ENCODE measurements at places on chromosomes 13 and 19.

DNA sequence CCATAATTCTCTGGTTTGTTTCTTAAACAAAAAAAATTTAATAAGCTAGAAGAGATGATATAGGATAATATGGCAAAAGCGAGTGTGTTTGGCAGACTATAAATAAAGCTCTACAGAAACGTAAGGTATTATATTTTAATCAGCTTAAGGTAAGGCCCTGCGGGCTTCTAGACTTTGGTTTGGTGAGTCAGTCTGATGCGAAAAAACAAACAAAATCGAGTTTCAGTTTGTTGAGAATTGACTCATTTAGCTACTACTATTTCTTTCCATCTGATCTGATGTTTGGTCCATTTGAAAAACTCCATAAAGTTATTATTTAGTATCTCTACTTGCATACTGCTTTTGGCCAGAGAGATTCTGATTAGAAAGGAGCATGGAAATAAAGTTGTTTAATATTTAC is 138.0 kb downstream of the MIPEP start:
- DNase-seq: no peak

DNA sequence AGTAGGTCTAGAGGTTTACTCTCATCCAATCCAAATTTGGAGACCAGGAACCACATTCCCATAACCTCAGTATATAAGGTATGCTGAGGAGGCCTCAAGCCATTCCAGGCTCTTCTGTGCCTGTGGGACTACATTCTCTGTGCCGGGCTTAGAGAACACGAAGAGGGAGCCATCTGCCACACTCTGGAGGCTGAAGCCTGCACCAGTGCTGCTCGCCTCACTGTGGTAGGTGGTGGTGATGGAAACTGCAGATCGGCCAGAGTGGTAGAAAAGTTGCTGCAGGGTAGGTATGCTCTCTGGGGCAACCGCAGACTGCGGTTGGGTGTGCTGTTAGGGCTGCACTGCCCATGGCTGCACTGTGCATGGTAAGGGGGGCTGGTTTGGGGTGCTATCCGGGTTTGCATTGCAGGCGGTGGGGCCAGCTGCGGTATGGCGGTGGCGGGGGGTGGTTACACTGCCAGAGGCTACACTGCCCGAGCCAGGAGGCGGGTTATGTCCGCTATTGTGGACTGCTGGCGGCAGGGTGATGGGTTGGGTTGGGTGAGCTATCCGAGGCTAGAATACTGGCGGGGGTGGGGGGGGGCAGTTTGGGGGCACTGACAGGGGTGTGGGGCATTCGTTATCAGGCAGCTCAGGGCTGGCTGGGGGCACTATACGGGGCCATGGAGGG is 145.0 kb downstream of the TNFRSF19 start:
- no peak for DNase-seq

DNA sequence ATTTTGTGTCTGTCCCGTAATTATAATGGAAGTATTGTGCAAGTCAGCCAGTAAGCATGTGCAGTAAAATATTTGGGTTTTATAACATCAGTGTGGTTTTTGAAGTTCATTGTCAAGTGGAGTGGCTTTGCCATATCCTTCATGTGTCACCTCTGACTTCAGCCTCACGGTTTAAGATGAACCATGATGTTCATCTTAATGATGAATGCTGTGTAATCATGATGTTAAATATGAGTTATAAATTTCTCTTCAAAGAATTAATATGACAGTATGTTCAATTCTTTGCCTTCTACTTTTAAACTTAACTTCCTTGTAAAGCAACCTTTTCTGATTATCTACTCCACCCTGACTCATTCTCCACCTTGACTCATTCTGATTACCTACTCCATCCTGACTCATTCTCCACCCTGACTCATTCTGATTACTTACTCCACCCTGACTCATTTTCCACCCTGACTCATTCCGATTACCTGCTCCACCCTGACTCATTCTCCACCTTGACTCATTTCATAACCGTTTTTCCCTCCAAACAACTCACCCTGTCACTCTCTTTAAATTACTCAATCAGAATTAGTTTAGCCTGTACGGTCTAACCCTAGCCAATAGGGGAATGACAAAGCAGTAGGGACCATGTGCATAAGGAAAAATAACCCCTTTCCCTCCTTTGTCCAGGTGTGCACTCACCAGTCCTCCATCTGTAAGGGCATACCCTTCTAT is 50.3 kb upstream of the ANKRD10 start:
- no peak for DNase-seq

DNA sequence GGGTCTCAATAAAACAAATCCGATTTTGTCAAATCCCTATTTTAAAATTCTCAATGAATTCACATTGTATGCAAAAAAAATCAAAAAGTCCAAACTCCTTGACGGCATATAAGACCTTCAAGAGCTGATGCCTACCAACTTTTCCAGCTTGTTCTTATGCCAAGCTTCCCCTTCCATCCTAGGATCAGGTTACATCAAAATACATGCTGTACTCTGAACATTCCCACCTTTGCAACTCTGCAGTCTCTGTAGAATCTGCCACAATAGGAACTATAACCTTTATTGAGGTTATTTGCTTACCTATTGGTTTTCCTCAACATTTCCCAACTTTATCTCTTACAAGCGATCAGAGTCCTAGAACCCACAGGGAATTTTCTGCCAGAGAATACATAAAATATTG is 7.9 kb downstream of the KBTBD7 start:
- no peak for DNase-seq

- no peak for DNase-seq
These were observed 60.7 kb downstream of the MCF2L start for GRCh38 chr13:113029487-113030258.

- DNase-seq: no peak
These were observed 17.1 kb downstream of the CHERP start for GRCh38 chr19:16524991-16525734.

DNA sequence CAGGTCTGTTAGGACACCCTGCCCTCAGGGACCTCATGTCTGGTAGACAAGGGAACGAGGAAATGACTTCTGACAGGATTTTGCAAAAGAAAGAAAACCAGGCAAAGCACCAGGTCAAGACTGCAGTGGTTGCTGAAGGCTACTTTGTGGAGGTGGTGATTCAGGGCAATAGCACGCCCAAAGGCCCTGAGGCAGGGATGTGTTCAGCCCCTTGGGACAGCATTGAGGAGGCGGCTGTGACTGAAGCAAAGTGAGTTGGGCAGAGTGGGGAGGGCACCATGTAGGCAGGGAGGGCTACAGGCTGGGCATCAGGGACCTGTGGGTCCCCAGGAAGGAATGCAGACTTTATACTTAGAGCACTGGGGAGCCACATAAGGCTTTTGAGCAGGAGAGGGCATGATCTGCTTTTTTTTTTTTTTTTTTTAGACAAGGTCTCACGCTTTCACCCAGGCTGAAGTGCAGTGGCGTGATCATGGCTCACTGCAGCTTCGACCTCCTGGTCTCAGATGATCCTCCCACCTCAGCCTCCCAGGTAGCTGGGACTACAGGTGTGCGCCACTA is 10.8 kb upstream of the HOMER3 start:
- DNase-seq: no peak

GRCh38 chr19:50861496-50862286 is 7.0 kb downstream of the KLK3 start:
- DNase-seq: no peak

DNA sequence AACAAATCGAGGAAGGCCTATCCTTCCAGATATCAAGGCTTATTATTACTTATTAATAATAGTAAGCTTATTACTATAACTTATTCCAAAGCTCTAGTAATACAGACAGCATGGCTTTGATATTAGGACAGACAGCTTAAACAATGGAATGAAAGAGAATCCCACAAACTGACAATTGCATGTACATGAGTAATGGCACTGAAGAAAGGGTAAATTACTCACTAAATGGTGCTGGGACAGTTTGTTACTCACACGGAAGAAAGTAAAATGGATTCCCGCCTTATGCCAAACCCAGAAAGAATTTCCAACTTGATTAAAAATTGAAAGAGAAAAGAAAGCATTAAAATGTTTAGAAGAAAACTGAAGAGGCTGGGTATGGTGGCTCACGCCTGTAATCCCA is 60.3 kb downstream of the MIPEP start:
- DNase-seq: no peak

GRCh38 chr13:112113851-112114250 is 46.9 kb downstream of the SOX1 start:
- DNase-seq: no peak

GRCh38 chr19:1154731-1155351 is 19.2 kb downstream of the SBNO2 start:
- no peak for DNase-seq

DNA sequence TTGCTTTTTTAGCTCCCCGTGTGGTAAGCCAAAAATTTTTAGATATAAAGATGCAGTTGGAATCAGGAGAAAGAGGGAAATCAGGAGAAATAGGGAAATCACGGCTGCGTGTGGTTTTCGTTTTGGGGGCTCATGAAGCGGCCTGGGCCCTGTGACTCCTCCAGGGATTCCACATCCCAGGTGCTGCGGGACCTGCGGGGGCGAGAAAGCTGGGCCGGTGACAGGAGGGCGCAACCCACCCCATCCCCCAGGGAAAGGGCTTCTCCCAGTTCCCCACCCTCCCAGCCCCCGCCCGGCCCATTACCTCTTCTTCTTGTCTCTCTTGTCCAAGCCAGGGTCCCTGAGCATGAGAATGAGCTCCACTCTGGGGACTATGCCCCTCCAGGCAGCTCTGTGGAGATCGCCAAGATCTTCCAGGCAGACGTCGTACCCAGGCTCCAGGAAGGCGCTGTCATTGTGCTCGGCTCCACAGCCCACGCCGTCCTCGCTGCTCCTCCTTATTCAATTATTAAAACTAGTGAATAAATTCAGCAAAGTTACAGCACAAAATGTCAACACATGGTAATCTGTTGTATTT is 111.0 kb downstream of the MRPL57 start:
- DNase-seq: no peak

GRCh38 chr13:42984026-42984425 is 8.0 kb downstream of the EPSTI1 start:
- no peak for DNase-seq

GRCh38 chr13:29991343-29991742 is 140.9 kb upstream of the UBL3 start:
- no peak for DNase-seq

DNA sequence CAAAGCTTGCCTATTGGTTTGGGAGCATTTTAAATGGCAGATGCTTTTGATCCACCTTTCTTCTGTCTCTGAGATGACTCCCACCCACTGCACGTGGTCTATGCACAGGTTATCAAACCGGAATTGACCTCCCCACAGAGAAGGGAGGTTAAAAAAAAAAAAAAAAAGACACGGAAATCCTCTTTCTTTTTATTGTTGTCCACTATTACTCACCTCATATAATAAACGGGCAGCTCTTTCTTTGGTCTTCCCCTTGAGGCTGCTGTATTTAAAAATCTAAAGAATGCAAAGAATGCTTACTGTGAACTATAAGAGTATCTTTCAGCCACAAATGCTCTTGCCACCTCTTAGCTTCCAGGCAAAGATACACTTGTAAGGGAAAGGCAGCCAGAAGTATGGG is 329.7 kb downstream of the NDFIP2 start:
- DNase-seq: no peak

DNA sequence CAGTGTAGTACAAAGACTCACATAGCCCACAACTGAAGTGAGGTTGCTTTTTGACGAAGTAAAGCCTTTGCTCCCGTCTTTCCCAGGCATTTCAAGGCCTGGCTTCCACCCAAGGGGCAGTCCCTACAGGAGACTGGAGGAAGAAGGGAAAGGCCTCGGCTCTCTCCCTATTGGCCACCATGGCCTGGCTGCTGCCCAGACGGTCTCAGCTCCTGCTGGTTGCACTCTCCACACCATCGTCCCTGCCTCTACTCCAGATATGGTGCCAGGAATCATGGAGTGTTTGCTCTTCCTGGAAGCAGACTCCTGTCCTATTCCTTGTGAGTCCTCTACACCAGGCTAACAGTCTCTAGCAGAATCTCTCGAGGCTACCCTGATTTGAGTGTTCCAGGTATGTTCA is 124.1 kb upstream of the UQCRFS1 start:
- DNase-seq: no peak

DNA sequence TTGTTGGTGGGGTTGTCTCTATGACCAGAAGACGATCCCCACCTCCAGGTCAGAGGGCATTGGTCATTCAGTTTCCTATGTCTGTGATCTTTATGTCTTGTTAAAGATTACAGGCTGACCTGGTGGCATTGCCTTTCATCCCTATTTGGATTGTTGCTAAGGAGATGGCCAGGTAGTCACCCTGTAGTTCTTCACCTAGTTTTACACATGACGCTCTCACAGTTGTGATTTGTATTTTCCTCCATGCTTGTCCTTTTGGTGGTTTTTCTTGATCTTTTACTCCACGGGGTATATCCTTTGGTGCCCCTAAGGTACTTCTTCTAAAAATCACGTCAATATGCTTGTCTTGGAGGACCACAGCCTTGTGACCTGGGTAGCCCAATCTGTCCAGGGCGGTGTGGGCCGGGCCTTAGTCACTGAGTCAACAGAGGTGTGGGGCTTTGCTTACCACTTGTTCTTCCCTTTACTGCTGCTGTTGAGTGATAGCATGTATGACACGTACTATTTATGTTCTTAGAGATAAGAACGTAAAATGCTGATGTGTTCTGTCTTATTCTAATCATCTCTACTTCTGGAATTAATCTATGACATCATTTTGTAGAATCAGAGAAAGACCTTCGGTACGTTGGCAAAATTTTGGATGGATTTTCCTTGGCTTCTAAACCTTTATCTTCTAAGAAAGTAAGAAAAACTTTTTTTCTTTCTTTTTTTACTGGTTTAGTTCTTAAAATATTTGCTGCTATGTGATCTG is 20.1 kb downstream of the GPATCH1 start:
- no peak for DNase-seq

- DNase-seq: no peak
These were observed 28.0 kb downstream of the UPF1 start for GRCh38 chr19:18859676-18860301.

GRCh38 chr13:71017607-71018006 is 849.4 kb downstream of the DACH1 start:
- no peak for DNase-seq

GRCh38 chr13:51559946-51560735 is 24.1 kb upstream of the WDFY2 start:
- no peak for DNase-seq

- DNase-seq: peak; percentile 64
These were observed 629 bp upstream of the FGF9 start for GRCh38 chr13:21670006-21670882.

GRCh38 chr13:43240278-43240677 is 216.9 kb downstream of the DNAJC15 start:
- no peak for DNase-seq

DNA sequence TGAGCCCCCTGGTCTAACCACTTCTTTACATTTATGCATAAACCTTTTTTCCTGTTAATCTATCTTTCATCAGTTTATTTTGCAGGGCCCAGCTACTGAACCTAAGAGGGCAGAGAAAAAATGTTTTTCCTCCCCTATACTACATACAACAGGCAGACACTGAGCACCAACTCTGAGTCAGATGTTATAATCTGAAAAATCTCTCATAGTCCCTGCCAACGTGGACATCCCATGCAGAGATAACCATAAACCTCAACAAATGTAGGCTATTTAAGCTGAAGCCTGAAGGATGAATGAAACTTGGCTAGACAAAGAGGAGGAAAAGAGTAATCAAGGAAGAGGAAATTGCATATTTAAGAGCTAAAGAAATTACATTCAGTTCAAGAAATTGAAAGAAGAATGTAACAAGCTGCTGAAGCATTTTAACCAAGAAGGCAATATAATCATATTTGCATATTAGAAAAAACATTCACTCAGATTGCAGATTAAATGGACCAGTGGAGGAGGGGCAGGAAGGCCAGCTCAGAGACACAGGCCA is 2.6 kb downstream of the NEK3 start:
- DNase-seq: no peak

- no peak for DNase-seq
These were observed at the start of gene UGGT2 for GRCh38 chr13:96053003-96053703. UGGT2 (minus strand) TSS chr13:96053401; CDS start chr13:96053312, 89 bp downstream.
